DMS 273 treated with DMSO at 0.1 percent for 48 hours (cell line): ENCODE measurements at places on chromosomes 3 and 15.

- no peak for DNase-seq
These were observed 28.8 kb downstream of the DCP1A start for GRCh38 chr3:53318522-53318921.

DNA sequence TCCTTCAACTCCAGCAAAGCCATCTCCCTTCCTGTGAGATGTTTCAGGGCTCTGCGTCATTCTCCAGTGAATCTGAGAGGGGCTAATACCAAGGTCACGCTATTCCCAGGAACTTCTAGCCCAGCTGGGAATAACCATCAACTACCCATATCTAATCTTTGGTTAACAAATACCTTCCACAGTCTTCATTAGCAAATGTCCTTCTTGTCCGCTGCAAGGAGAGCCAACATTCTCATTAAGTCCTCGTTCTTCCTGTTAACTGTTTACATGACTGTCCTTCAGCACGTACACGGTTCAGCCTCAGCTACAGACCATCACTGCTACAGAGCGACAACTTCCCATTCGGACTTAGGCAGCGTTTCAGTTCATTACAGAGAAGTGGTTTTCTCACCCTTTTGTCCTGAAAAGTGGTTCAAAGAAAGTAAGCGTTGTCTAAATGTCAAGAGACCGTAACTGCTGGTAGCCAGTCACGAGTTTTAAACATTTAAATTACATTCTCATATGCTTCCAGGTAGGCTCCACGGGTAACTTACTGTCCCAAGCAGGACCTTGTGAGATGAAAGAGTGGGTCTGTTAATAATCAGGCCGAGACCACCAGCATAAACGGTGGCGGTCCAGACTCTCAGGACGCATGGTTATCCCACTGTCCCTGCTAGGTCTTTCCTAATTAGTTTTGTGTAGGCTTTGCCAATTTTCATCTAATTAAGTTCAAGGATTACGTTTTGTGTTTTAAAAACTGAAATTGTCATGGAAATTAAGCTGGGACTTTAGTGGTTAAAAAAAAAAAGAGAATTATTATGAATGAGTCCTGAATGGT is 63.8 kb downstream of the CHSY1 start:
- DNase-seq, result no peak

DNA sequence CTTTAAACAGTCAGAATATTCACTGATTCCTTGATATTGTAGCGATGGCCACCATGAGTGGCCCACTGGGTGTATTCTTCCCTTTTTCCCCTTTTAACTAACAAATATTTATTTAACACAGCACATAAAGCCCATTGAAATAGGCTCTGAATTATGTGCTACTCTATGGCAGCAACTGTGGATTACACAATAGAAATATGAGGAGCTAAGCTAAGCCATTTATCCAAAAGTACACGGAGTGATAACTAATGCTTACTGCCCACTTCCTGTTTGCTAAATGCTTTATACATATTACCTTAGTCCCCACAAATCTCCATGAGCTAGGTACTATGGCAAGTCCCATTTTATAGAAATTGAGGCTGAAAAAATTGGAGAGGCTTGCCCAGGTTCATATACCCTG is 17.9 kb downstream of the ILDR1 start:
- DNase-seq, result no peak

DNA sequence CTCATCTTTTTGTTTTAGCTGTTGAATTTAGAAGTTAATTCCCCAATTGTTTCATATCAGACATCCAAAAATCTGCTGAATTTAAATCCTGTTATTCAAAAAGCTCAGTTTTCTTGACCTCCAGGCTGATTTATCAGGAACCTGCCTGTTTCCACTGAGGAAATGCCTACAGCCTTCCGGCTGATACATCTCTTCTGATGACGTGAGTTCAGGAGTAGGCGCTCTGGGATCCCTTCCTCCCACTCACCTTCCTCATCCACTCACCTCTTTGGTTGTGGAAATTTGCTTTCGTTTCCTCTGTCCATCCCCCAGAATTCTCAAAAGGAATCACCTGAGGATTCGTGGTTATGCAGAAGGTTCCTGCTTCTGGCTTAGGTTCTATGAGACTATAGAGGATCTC is 55.4 kb upstream of the ALDH1A3 start:
- DNase-seq, result no peak

DNA sequence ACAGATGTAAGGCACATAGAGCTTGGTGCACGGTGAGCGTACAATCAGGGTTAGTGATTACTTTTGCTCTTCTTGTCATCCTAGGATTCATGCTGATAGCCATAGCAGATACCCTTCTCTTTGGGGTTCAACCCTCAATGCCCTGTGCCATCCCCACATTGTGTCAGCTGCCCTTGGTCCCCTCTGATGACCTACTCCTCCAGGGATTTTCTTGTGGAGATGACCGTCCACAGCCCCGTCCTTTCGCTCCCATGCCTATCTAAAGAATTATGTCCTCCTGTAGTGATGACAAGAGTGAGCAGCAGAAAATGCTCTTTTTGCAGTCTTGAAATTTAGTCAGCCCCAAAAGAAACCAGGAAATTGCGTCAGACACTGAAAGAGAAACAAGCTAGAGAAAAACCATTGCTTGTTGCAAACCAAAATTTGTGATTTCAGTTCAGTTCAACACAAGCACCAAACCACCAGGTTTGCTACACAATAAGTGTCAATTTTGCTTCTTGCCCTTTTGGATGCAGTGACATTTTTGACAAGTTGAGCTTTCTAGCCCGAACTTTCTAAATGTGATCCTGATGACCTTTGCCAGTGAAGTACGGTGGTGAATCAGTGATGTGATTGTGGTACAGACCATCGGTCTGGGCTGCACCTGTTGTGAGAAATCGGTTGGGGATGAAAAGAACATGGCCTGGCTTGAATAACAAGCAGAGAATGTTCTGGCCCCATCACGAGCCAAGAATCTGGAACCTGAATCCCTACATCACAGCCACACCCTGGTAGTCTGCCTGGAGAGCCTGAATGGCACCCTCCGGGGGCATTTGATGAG is 41.3 kb downstream of the CMTM7 start:
- DNase-seq, result no peak

GRCh38 chr3:47892286-47893040 is 89.5 kb downstream of the DHX30 start:
- DNase-seq, result no peak

GRCh38 chr3:32126305-32127015 is 20.0 kb downstream of the GPD1L start:
- DNase-seq, result no peak

- no peak for DNase-seq
These were observed 3.4 kb downstream of the DYNLT2B start for GRCh38 chr3:196314597-196314996.

DNA sequence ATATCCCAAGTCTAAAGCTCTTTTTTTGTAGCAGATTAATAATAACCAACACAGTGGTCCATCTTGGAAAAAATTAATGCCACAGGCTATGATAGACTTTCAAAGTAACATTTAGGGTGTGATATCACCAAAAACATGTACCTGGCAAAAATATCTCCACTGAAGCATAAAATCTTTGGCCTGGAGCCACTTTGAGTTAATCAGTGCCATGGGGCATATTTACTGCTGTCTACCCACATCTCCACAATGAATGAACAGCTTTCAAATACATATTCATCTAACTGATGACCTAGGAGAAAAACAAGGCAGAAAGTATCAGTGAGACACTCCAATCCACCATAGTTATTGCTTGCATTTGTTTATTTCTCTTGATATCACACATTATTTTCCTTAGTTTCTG is 296.0 kb upstream of the MDFIC2 start:
- peak; percentile 7 for DNase-seq

GRCh38 chr3:43236008-43236407 is 50.3 kb upstream of the SNRK start:
- no peak for DNase-seq

DNA sequence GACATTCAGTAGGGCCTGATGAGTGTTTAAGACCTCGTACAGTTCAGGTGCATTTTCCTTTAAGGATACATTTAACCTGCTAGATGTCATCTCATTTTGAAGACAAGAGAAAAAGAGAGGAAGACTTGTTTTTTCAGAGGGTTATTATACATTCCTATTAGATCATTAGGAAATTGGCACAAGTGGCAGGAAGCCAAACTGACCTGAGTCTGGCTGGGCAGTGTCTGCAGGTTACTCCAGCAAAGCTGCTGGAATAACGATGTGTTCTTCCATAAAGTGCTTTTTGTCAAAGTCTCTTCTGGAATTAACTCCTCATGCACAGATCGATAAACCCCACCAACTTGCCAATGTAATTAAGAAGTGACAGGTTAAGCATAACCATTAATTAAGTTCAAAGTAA is 396.4 kb upstream of the TPRG1 start:
- no peak for DNase-seq

DNA sequence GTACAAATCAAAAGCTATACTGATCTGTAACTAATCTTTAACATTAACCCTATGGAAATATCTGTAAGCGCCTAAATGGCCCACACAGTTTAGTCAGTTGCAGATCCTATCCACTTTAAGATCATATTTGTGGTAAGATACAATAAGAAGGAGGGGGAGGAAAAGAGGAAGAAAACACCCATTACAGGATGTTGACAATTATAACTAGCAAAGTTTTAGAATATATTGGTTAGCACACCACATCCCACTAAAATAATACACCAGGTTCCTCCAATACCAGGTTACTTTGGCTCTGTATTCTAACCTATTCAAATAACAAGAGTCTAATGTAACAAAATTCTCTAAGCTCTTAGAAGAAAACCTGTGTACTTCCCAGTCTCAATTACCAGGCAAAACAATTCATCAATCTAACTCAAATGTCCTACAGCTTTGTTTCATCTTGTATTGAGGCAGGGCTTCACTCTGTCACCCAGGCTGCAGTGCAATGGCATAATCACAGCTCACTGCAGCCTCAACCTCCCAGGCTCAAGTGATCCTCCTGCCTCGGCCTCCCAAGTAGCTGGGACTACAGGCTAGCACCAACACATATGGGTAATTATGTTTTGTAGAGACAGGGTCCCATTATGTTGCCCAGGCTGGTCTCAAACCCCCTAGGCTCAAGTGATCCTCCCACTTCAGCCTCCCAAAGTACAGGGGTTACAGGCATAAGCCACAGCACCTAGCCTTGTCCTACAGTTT is 4.2 kb downstream of the SLC4A7 start:
- DNase-seq, result no peak

GRCh38 chr15:92661956-92662355 is 6.4 kb upstream of the FAM174B start:
- no peak for DNase-seq

- no peak for DNase-seq
These were observed 334.9 kb downstream of the TBC1D5 start for GRCh38 chr3:17407576-17407975.

GRCh38 chr3:179565496-179565895 is 2.8 kb downstream of the ACTL6A start:
- DNase-seq, result no peak

- no peak for DNase-seq
These were observed 281.0 kb upstream of the NR2E3 start for GRCh38 chr15:71529361-71529760.

DNA sequence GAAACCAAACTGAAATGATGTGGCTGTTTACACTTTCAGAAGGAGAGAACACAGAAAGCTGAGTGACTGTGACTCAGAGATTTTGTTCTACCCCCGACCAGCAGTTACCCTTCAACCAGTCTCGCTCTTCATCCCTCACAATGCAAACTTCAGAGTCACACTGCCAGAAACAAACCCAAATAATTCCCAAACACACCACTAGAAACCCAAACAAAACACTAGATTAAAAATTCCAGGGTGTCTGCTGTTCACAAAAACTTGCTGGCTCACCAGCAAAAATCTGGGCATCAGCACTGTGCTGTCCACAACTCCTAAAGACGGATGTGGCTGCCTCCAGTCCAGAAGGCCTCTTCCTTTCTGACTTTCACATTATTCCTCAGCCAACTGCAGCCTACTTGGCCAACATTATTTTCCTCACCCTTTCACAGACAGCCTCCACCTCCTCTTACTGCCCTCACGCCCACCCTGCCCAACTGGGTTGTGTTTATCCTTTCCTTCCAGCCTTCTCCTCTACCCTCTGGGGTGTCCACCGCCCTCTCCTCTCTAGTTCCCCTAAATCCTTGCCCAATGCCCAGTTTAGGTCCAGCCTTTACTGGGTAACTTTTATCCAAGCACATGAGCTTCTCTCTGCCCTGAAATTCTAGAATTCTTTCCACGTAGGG is 71.4 kb downstream of the MECOM start:
- no peak for DNase-seq

GRCh38 chr3:49172551-49173041 is 1.2 kb downstream of the KLHDC8B start:
- no peak for DNase-seq

DNA sequence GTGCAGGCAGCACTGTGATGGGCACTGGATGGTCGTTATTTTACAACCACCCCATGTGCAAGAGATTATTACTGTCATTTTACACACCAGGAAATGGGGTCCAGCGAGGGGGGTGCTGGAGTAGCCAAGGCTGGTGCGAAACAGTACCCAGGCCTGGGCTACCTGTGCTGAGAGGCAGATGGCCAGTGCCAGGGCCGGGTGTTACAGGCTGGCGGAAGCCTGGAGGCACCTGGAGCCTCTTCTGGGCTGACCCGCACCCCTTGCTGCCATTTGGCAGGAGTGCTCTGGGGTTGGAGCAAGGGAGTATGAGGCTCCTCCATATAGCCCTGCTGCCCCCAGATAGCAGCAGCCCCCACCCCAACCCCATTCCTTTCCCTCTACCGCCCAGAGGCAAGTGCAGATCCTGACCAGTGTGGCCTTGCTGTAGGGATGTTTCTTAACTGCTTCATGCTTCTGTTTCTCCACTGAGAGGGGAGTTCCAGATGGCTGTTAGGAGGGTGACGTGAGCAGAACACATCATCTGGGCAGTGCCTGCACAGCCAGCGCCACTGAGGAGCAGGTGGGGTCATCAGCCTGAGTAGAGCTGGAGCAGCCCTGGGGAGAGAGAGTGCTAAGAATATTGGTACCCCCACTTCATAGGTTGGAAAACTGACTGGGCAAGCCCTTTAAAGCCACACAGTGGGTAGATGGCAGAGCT is 15.3 kb downstream of the SNX33 start:
- no peak for DNase-seq

DNA sequence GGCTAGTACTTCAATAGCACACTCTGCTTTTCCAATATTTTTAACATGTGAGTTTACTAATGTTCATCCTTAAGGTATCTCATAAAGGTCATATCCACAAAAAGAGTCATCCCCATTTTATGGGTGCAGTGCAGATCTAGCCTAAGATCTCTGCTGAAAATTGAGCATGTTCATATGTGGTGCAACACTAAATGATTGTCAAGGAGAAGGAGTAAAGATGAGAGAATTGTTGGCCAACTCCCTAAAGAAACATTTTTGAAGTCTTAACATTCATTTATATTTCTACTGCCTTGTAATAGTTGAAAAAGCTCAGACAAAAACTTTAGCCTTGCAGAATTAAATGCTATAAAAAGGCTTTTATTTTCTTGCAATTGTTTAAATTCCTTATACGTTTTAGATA is 1159.6 kb downstream of the TBL1XR1 start:
- no peak for DNase-seq

GRCh38 chr3:184227481-184227935 is 1.9 kb upstream of the VWA5B2 start:
- DNase-seq, result no peak

GRCh38 chr3:40398346-40398745 is 11.4 kb downstream of the ENTPD3 start:
- DNase-seq, result no peak

- DNase-seq, result no peak
These were observed 30.9 kb upstream of the MANF start for GRCh38 chr3:51354172-51354571.
